T-helper 17 cell (primary cell): ENCODE measurements at places on chromosomes 2 and 18.

DNA sequence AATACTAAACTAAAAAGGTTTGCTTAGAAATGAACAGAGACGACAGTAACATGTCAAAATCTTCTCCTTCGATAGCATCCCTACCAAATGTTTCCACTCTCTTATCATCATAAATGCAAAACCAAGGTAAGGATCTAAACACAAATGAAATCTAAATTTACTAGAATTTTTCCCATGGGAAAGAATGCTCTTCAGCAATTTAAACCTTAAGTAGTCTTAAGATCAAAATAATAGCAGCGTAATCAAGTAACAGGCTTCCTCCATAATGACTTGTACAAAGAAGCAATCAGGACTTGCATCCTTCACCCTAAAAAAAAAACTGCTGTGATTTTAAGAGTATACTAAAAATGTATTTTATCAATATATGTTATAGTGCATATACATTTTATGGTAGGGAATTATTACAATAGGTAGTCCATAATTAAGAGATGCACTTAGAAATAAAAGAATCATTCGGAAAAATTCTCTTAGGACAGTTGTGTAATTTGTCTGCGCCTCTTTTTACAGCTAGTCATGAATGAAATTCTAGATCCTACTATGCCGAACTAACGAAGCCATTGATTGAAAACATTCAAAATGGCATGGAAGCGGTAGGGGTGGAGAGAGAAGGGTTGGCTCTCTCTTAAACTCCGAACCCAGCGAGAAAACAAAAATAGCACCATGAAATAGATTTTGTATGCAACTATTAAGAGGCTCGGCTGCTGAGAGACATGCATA is 1.3 kb downstream of the PGAP1 start:
- H3K4me3 ChIP-seq, result peak overlapping the region; percentile 100
- H3K27me3 ChIP-seq, result no peaks in the 10 kb centered on the region
- no peak for DNase-seq
- peaks cover 10% of the 10 kb centered on the region for H3K36me3 ChIP-seq
- H3K27ac ChIP-seq, result peak overlapping the region; percentile 97
- H3K4me1 ChIP-seq, result peaks cover 40% of the 10 kb centered on the region

- no peak overlapping the region for H3K4me3 ChIP-seq
- no peaks in the 10 kb centered on the region for H3K27me3 ChIP-seq
- peaks cover 3% of the 10 kb centered on the region for H3K36me3 ChIP-seq
- H3K4me1 ChIP-seq, result peaks cover 10% of the 10 kb centered on the region
These were observed 468.9 kb downstream of the PARD3B start for GRCh38 chr2:205014201-205014600.

GRCh38 chr18:79368681-79369080 is 27.0 kb upstream of the NFATC1 start:
- peaks cover 19% of the 10 kb centered on the region for H3K4me1 ChIP-seq
- no peaks in the 10 kb centered on the region for H3K27me3 ChIP-seq
- peaks cover 6% of the 10 kb centered on the region for H3K36me3 ChIP-seq

DNA sequence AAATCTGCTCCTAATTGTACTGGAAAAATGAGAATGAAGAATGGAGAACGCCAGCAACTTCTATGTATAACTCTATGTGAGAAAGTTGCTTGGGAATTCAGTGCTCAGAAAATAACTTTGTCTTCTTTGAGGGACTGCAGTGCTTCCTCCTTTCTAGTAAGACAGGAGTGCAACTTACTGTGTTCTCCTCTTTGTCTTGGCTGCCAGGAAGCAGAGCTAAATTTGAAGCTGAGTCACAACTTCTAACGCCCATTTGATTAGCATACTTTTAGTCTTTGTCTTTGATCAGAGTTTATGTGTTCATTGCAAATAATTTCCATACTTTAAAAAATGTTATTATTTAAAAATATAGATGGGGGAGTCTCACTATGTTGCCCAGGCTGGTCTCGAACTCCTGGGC is 6.6 kb downstream of the ARHGAP25 start:
- peak overlapping the region; percentile 92 for H3K4me3 ChIP-seq
- H3K36me3 ChIP-seq, result peaks cover 28% of the 10 kb centered on the region
- no peak for DNase-seq
- H3K4me1 ChIP-seq, result peaks cover 75% of the 10 kb centered on the region
- H3K27me3 ChIP-seq, result no peaks in the 10 kb centered on the region

DNA sequence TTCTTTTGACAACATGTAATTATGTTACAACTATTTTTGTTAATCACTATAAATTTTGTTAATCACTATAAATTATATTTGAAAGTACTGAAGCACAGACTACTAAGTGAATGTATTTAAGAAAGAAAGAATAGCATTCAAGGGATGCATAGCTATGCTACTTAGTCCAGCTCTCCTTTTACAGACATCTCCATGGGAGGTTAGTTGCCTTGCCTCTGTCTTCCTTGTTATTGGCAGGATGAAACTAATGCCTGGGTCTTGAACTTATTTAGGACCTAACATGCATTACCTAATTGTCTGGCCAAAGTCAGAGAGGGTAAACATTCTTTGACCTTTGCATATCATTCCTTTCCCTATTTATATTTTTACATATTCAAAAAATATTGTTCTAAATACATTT is 519.5 kb downstream of the NRXN1 start:
- H3K27ac ChIP-seq, result no peak overlapping the region
- H3K4me3 ChIP-seq, result no peak overlapping the region
- H3K27me3 ChIP-seq, result no peaks in the 10 kb centered on the region
- no peak for DNase-seq
